Muscle of leg (tissue), 16 donors: ENCODE measurements at places on chromosomes 16 and 17. TPM values are rescaled to one million over a fixed set of nuclear protein-coding genes. Genes with fewer than 3 reads are reported as not detected.

TMIGD1 gene
- not detected for total RNA-seq

DNA sequence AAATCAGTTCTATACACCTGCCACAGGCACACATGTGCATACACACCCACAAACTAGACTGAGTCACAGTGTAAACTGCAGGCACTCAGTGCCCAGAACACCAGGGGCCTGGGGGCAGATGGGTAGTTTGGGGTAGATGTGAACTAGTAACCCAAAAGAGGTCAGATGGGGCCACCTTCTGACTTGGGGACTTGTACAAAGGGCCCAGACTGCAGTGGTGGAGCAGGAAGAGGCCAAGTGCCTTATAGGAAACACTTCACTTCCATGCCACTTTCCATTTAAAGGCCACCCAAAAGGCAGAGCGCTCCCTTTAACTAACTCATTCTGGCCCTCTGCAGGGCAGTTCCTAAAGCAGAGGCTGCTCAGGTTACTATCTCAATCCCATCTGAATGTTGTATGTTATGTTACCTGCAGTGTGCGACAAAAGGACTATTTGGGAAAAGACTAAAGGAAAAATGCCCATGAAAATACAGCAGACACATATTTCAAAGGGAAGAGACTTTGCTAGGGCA is 27.8 kb upstream of the ERN1 start:
- no peak overlapping the region for H3K4me3 ChIP-seq
- H3K4me1 ChIP-seq, result peaks cover 54% of the 10 kb centered on the region
- no peak for DNase-seq
- H3K27me3 ChIP-seq, result no peaks in the 10 kb centered on the region
- peaks cover 14% of the 10 kb centered on the region for H3K36me3 ChIP-seq
- H3K27ac ChIP-seq, result peak overlapping the region; percentile 78

- no peaks in the 10 kb centered on the region for H3K27me3 ChIP-seq
- no peak overlapping the region for H3K27ac ChIP-seq
- H3K36me3 ChIP-seq, result no peaks in the 10 kb centered on the region
- peaks cover 51% of the 10 kb centered on the region for H3K4me1 ChIP-seq
Observed at GRCh38 chr16:1057252-1057932, 15.2 kb upstream of the SSTR5 start.

- no peaks in the 10 kb centered on the region for H3K36me3 ChIP-seq
- no peaks in the 10 kb centered on the region for H3K4me1 ChIP-seq
- H3K27ac ChIP-seq, result no peak overlapping the region
- no peak overlapping the region for H3K4me3 ChIP-seq
- no peak for DNase-seq
Observed at GRCh38 chr17:65797809-65798208, 236.4 kb upstream of the AXIN2 start.

DNA sequence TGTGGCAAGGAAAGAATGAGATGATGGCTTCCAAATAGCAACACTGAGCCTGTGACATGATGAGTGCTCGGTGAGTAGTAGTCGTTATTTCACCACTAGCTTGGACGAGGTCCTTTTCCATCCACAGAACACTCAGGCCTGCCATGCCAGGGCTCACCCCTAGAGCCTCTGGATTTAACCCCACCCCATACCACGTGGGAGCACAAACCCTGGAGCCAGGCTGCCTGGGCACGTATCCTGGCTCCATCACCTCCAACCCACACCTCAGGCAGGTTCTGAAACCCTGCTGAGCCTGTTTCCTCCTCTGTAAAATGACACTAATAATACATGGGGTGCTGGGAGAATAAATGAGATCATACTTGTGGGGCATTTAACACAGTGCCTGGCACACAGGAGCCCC is 192.4 kb downstream of the KATNIP start:
- no peak overlapping the region for H3K4me3 ChIP-seq
- H3K27ac ChIP-seq, result no peak overlapping the region
- H3K36me3 ChIP-seq, result peaks cover 17% of the 10 kb centered on the region

DNA sequence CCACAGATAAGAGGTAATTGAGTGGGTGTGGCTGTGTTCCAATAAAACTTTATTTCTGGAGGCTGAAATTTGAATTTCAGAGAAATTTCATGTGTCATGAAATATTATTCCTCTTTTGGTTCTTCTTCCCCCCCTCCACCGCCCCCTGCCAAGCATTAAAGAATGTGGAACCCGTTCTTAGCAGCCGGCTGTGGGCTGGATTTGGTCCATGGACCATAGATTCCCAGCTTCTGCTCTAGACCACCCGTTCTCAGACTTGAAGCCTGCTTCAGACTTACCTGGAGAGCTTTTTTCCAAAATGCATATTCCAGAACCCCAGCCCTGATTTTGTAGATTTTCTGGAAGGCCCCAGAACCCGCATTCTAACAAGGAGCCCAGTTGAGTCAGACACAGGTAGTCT is 15.1 kb upstream of the LASP1NB start:
- H3K4me1 ChIP-seq, result peaks cover 21% of the 10 kb centered on the region
- no peaks in the 10 kb centered on the region for H3K27me3 ChIP-seq
- peaks cover 55% of the 10 kb centered on the region for H3K36me3 ChIP-seq
- no peak overlapping the region for H3K27ac ChIP-seq
